Stimulated activated CD8-positive, alpha-beta memory T cell treated with anti-CD3 and anti-CD28 coated beads, Interleukin-15, amount 100 ng/mL, for 24 hours (primary cell): ENCODE measurements at places on chromosomes 1 and 21.

GRCh38 chr1:30933874-30934252 is 25.3 kb upstream of the SDC3 start:
- no peak for DNase-seq

DNA sequence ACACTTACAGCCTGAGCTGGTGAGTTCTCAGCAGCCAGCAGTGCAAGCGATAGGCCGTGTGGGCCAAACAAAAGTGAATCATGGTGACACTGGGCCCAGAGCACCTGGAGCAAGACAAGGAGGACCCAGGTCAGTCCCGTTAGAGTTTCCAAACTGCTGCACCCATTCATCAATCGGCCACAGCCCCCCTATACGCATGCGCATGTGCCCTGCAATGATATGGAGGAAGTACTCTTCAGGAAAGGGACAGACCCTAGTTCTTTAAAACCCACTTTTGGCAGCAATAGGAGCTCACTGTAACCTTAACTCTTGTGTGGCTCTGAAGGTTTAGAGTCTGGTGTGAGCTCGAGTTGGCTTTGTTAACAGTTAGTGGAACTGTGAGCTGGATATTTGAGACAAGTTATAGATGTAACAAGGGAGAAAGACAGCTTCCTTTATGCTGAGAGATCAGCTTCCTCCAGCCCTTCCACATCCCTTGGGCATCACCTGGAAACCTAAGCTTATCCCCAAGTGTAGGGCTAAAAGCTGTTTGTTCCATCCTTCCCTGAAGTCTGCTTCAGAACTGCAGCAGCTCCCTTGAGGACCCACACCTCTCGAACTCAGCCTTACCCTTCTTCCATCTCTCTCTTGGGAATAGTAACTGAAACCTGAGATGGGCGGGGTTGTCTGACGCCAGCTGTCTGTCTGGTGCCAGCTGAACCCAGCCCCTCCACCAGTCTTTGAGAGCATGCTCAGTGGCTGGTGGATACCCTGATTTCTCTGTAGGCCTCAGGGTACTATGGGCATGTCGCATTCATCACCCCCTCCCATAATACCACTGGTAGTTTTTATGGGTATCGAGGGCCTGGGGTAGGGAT is 17.7 kb downstream of the NMNAT1 start:
- no peak for DNase-seq

- no peak for DNase-seq
Observed at GRCh38 chr1:101175886-101176285, 60.9 kb upstream of the S1PR1 start.

DNA sequence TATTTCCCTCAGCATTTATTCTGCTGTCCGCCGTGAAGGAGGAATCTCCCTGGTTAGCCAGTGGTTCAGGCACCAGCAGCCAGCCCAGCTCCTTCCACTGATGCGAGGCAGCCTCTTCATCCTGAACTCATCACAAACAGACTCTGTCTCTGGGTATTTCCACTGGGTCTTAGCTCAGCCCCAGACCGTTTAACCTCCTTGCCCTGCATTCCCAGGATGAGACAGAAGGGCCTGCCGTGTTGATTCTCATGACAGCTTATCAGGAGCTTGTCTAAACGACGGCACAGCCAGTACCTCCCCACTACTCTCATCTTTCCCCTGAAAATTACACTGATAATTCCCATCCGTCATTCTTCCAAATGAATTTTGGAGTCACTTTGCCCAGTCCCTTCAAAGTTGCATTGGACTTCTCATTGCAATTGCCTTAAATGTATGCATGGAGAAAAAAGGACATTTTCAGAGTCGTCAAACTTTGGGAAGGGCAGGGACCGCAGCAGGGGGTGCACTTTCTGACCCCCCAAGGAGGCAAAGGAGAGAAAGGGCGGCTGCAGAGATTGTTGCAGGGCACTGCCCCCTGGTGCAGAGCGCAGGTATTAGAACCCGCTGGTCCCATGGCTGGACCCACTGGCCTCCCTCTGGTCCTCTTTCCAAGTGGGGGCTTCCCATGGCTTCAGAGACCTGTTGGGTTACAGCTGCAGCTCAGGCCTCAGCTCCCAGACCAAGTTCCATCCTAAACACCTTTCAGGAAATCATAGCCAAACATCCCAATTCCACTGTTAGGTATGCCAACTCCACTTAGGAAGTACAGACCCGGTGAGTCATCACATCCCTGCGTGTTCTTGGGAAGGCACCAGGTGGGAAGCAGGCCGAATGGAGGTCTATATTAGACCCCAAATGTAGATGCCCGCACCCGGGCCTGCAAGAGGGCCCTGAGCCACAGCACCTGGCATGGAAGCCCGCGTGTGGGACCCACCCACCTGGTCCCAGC is 3.7 kb upstream of the MEGF6 start:
- no peak for DNase-seq

DNA sequence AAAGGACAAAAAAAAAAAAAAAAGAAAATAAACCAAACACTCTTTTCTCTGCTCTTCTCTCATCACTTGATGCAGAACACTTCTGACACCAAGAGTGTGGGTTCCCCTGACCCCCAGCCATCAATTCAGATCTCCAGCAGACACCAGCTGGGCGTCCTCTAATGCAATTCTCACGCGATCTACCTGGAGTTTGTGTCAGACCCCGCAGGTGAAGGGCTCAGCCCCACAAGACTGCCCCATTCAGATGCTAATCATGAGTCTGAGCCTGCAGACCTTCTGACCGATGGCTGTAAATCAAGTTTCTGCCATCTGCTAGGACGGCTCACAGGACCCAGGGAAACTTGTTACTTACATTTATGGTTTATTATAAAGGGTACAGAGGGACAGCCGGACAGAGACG is 133.6 kb upstream of the C1orf174 start:
- no peak for DNase-seq

- no peak for DNase-seq
Observed at GRCh38 chr21:38249256-38249655, 7.5 kb upstream of the KCNJ15 start.

DNA sequence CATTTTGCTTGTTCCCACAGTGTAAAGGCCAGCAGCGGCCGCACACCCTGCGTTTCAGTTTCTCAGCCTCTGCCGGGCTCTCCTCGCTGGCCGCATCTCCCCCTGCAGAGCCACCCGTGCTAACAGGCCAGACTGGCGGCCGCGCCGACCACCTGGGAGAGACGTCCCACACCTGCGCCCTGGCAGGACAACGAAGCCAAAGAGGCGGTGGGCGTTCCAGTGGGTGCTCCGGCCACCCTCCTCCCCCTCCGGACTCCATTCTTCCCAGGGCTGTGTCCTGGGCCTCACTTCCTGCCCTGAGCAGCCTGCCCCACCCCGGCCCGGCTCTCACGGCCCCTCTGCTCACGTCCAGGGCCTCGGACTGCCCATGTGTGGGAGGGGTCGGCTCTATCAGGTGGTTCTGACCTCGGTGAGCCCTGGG is 31.9 kb upstream of the SLC19A1 start:
- no peak for DNase-seq

DNA sequence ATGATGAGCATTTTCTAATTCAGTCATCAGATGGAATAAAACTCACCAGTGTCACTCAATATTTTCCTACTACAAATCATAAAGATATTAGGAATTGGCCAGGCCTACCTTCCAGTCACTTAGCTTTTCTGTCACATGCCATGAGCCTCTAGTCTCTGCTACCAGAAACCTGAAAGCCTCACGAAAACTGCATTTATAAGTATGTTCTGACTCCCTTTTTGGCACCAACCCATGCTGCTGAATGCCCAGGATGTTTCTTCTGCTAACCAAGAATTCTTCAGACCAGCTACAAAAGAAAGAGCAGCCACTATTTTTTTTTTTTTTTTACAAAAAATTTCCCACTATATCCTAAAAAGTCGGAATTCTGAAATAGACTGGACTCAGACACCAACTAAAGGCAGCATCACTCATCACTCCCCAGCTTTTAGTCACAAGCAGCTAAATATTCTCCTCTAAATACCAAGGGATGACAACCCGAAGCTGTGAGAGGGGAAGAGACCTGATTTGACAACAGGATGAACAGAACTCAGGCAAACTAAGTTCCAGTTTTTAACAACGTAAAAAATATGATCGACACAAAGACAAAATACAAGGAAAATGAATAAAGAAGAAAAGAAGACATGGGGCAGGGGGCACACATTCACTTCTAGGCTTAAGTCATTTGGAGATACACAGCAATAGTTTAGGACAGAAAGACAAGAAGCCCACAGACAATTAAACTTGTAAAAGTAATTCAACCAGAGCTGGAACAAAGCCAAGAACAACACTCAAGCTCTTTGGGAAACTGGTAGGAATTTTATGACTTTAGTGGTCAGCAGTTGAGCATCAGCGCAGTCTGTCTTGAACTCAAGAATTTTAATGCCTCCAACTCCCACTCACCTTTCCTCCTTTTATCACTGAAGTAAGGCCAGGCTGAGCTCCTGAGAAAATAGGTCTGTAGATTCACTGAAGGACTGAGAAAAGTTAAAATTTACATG is 1.7 kb downstream of the DCAF8 start:
- DNase-seq, result no peak

- DNase-seq, result no peak
Observed at GRCh38 chr1:172966844-172967540, 83.7 kb downstream of the TNFSF18 start.

- DNase-seq, result no peak
Observed at GRCh38 chr1:227947676-227948492, at the start of gene WNT9A. TSS of gene WNT9A (minus strand) at chr1:227947932. CDS start at chr1:227947887, 45 bp downstream.

GRCh38 chr1:204266504-204267034 is 52.8 kb upstream of the GOLT1A start:
- no peak for DNase-seq

GRCh38 chr1:26717017-26717491 is 21.2 kb downstream of the ARID1A start:
- DNase-seq, result no peak

GRCh38 chr1:172758259-172758658 is 99.4 kb downstream of the FASLG start:
- no peak for DNase-seq

GRCh38 chr1:23341931-23342692 is 2.0 kb downstream of the HNRNPR start:
- no peak for DNase-seq

GRCh38 chr1:178599745-178600144 is 86.8 kb downstream of the TEX35 start:
- DNase-seq, result no peak

DNA sequence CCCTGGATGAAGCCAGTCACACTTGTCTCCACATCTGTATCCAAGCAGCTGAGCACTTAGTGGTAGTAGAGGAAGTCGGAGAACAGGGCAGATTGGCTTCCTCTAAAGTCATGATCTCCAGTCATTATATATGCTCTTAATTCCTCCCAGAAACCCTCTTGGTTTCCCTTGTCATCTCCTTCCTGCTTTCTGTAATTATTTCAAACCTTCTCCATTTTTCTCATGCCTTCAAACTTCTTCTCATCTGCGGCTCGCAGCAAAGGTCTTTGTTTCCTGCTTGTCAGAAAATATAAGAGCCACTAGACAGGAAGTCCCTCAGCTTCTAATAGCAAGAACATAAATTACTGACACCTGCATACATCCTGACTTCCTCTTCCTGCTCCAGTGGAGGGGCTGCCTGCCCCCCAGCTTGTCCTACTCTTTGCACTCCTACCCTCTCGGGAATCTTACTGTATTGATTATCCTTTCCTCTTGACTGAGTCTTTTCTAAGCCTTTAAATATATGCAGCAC is 124.6 kb upstream of the NGF start:
- DNase-seq, result no peak

DNA sequence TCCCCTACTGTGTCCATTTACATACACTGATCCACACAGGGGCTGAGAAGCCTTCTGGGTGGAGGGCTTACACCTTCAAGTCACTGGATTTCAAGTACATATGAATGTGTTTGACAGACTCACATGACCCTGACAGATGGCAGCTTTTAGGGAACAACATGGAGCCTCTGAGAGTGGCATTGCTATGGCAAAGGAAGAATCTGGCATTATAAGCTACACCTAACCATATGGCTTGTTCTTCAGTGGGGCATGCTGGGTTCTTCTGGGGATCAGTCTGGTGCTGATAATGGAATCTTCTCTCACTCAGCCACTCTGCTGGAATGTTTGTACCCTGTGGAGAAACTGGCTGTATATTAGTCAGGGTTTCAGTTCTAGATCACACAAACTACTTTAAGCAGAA is 68.5 kb upstream of the PDE4B start:
- no peak for DNase-seq

DNA sequence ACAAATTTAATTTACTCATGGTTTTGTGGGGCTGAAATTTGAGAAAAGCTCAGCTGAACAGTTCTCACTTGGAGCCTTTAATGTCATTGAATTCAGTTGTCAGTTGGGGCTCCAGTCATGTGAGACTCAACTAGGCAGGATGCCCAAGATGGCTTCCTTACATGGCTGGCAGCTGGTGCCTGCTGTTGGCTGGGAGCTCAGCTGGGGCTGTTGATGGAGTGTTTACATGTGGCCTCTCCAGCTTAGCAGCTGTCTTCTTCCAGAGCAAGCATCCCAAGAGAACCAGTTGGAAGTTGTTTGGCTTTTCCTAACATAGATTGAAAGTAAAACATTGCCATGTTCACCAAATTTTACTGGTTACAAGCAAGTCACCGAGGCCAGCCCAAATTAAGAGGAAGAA is 81.8 kb upstream of the KCNA3 start:
- DNase-seq, result no peak

GRCh38 chr1:22814176-22815042 is 103.8 kb downstream of the EPHB2 start:
- no peak for DNase-seq

GRCh38 chr21:39911286-39912199 is 44.3 kb downstream of the PCP4 start:
- DNase-seq, result no peak

DNA sequence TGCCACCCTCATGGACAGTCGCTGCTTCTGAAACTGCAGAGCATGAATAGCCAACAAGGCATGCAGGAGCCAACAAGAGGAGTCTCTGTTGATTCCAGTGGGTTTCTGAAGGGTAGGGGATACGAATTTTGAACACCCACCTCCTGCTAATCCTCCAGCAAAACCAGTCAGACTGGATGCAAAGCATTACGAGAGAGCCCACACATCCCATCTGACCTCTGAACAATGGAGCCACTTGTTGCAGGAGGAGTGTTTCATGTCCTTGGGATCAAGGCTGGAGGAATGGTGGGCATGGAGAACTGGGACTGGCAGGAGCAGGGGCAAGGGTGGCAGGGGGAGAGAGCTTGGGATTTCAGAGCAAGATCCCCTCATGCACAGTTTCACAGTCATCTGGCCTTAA is 1.6 kb downstream of the VTCN1 start:
- DNase-seq, result no peak

GRCh38 chr1:164868990-164869389 is 310.0 kb downstream of the PBX1 start:
- no peak for DNase-seq

DNA sequence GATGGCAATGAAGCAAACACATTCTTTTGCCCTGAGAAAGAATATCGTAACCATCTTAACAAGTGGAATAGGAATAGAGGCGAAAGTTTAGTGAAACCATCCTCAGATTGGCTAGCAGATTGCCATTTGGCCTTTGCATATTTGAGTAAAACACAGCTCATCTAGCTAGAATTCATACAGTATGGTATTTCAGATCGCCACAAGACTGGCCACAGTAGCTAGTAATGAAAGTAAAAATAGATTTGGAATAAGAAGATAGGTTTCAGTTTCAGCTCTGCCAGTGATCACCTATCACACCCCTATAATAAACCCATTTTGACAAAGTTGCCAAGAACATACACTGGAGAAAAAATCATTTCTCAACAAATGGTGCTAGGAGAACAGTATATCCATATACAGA is 294.9 kb downstream of the LRRIQ3 start:
- no peak for DNase-seq

- DNase-seq, result peak; percentile 91
Observed at GRCh38 chr1:16904560-16905109, 8.9 kb downstream of the RNU1-2 start.

GRCh38 chr1:109567877-109568672 is 19.7 kb downstream of the GNAI3 start:
- no peak for DNase-seq

- no peak for DNase-seq
Observed at GRCh38 chr1:225410036-225410435, 17.8 kb downstream of the LBR start.
